Pulmonary artery endothelial cell (primary cell): ENCODE measurements at places on chromosomes 5 and 9.

- DNase-seq, result no peak
Measured at GRCh38 chr5:61625681-61626621, 293.9 kb downstream of the ZSWIM6 start.

- DNase-seq, result no peak
Measured at GRCh38 chr5:100401149-100401548, 134.0 kb upstream of the FAM174A start.

- DNase-seq, result no peak
Measured at GRCh38 chr5:154262342-154262741, 71.8 kb downstream of the GALNT10 start.

DNA sequence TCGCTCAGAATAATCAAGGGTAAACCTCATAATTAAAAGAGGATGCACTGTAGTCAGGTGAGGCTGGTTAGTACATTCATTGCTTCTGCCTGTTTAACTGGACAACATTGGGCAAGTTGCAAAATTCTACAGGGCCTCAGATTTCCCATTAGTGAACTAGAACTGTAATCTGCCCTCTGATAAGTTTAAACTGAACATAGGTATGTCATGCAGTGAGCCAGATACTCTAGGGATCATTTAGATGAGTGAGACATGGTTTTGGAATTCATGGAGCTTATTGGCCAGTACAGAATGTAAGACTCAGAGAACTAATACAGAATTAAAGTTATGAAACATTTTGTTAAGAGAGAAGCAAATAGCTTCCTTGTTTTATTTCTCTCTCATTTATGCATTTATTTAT is 35.9 kb downstream of the RNF44 start:
- DNase-seq, result no peak

GRCh38 chr5:108484035-108484434 is 102.1 kb upstream of the FBXL17 start:
- no peak for DNase-seq

GRCh38 chr9:109012876-109013678 is at the start of gene CTNNAL1:
Gene CTNNAL1 (minus strand): TSS chr9:109013499. CDS start chr9:109013442, 57 bp downstream.
- DNase-seq, result peak; percentile 65

- DNase-seq, result no peak
Measured at GRCh38 chr9:79809316-79809876, 237.6 kb downstream of the TLE4 start.

GRCh38 chr5:36720688-36721087 is 114.3 kb downstream of the SLC1A3 start:
- DNase-seq, result no peak

GRCh38 chr9:20995616-20996015 is 35.8 kb downstream of the HACD4 start:
- DNase-seq, result no peak

DNA sequence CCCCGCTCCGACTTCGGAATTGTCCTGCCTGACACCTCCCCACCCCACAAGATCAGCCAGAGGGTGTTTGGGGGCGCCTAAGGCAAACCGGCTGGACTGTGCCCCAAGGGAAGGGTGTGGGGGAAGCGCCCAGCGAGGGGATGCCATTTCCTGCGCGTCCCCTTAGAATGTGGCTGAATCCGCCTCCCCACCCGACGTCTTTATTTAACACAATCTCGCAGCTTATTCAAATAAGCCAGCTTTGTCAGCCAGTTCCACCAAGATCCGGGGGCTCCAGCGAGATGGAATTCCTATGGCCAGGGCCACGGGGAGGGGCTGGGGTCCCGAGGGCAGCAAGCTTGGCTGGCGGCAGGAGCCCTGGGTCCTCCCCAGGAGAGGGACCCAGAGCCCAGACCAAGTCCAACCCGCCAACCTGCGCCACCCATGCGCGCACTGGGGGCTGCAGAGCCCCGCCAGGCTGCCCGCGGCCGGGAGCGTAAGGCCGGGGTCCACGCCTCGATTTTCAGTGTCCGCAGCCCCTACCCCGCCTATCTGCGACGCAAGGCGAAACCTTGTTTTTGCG is 7.4 kb downstream of the IRX4 start:
- no peak for DNase-seq

DNA sequence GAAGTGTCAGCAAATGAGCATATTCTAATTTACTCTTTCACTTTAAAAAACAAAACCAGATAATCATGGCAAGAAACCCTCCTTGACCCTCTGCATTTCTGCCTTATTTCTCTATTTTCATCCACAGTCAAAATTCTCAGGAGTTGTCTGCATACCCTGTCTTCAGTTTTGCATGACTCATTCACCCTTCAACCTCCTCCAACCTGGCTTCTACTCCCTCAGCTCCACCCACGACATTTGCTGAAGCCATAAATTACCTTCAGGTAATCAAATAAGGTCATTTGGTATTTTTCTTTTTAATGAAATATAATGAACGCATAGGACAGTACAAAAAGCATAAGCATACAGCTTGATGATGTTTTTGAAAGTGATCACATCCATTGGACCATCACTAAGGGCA is 27.8 kb upstream of the SH3GL2 start:
- DNase-seq, result no peak

DNA sequence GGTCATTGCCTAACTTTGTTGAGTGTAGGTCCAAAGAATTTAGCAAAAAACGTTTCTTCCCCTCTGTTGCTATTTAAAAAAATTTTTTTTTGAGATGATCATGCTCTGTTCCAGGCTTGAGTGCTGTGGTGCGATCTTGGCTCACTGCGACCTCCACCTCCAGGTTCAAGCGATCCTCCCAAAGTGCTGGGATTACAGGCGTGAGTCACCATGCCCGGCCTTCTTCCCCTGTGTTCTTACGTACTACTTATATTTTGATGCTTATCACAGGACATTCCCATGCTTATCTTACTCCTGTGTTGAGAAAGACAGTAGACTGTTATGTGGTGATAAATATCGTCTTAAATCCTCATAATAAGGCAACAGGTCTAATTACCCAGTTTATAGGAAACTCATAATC is 2.5 kb downstream of the ACER2 start:
- no peak for DNase-seq

DNA sequence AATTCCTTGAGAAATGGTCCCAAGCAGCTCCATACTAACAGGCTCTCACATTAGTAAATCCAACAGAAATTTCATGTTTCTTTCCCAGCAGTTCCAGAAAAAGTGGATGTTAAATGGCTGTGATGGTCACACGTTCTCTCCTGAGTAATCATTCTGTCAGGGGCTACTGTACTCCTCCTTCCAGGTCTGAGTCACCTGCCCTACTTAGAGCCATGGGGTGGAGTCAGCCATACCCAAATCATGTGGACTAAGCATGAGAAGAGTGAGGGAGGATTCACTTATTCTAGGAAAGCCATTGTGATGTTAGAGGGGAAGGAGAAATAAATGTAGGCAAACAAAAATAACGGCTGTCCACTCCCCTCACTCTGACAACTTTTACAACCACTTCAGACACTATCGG is 547.2 kb downstream of the CSNK1G3 start:
- no peak for DNase-seq
